ENCODE measurements at places on chromosomes 1 and 21.

DNA sequence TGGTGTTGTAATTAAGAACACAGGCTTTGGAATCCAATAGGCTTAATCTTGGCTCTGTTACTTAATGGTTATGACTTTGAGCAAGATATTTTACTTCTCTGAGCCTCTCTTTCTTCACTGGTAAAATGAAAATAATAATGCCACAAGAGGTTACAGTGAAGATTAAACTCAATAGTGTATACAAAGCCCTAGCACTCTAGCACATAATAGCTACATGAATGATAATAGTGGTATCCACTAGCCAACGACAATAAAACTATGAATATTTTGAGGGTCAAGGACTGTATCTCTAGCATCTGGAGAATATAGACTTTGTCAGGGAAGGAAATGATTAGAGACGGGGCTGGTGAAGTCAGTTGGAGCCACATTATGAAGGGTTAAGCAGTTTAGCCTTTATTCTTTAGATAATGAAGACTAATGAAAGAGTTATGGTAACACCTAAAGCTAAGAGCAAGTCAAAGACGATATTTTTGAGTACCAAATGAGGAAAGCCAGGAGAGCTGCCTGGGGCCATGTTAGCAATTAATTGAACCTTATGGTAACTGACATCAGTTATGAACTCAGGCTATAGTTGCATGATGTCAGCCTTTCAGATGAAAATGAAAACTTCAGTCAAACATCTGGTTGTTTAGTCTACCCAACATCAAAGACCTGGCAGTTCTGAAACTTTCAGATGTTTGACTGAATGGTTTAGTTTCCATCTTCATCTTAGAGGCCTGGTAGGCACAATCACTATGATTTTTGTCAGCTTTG is 32.8 kb upstream of the RNF11 start:
- DNase-seq, result no peak

GRCh38 chr21:42042651-42043050 is 28.5 kb upstream of the UMODL1 start:
- no peak for DNase-seq

GRCh38 chr1:53822931-53823330 is 15.2 kb downstream of the NDC1 start:
- DNase-seq, result no peak

GRCh38 chr1:17359808-17360207 is 12.2 kb upstream of the PADI6 start:
- DNase-seq, result no peak

All from T-helper 9 cell (primary cell).